ENCODE measurements at places on chromosomes 11 and 22.
A peak's percentile ranks its signal among the peaks of the same experiment; 100 is the strongest.

GRCh38 chr11:73478737-73479347, 102.6 kb downstream of the RELT start:
- DNase-seq, result peak; percentile 43

GRCh38 chr11:46296528-46297448, 19.3 kb downstream of the CREB3L1 start:
- peak; percentile 96 for DNase-seq

- no peak for DNase-seq
Observed at GRCh38 chr11:65625628-65626342, 10.2 kb downstream of the PCNX3 start.

- no peak for DNase-seq
Observed at GRCh38 chr11:120573756-120574354, 62.3 kb downstream of the GRIK4 start.

GRCh38 chr11:108938604-108939003, 273.7 kb downstream of the DDX10 start:
- DNase-seq, result no peak

- DNase-seq, result no peak
Observed at GRCh38 chr11:75487365-75487764, 38.4 kb downstream of the GDPD5 start.

DNA sequence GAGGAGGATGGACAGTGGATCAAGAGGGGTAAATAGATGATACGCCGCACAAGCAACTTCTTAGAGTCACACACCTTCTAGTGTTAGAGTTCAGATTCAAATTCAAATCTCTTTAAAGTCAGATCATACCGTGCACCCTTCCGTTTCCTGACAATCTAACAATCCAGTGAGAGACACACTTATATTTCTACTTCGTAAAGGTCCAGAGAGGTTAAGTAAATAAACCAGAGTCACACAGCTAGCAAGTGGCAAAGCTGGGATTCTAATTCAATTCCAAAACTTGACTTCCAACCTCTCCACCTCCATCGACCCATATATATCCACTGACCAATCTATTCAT, 34.0 kb downstream of the MIAT start:
- DNase-seq, result no peak
